ENCODE measurements at places on chromosomes 1 and 21.

GRCh38 chr1:50846224-50846839, 113.7 kb downstream of the FAF1 start:
- DNase-seq = no peak

GRCh38 chr1:15683345-15684039, 628 bp upstream of the PLEKHM2 start:
- no peak for DNase-seq

DNA sequence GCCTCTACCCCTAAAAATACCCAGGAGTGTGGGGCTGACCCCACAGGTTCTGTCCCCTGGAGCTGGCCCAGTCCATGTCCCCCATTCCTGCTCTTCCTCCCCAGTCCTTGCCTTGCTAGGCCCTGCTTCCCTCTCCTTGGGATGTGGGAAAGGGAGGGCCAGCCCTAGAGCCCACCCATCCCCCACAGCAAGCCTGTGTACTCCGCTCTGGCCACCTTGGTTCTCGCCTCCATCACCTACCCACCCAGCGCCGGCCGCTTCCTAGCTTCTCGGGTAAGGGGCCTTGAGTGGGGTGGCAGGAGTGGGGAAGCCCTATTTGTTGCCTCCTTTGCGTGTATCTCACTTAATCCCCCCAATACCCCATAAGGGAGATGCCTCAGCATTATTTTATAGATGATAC, 6.7 kb downstream of the CLCNKB start:
- no peak for DNase-seq

- no peak for DNase-seq
Observed at GRCh38 chr1:66831529-66832239, 30.6 kb upstream of the INSL5 start.

DNA sequence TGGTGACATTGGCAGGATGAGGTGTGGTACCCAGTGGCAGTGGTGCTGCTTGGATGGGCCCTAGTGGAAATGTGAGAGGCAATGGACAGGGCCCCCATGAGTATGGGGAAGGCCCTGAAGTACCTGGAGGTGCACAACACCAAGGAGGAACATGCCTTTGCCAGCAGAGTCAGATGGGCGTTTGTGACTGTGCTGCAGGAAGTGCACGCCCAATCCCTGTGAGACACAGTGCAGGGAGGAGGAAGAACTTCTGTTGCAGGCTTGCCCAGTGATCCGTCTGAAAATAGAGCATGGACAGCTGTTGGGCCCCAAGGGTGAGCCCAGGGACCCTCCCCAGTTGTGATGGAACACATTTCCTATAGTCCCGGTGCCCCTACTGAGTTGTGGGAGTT, 42.7 kb downstream of the GJA5 start:
- DNase-seq = peak; percentile 15

DNA sequence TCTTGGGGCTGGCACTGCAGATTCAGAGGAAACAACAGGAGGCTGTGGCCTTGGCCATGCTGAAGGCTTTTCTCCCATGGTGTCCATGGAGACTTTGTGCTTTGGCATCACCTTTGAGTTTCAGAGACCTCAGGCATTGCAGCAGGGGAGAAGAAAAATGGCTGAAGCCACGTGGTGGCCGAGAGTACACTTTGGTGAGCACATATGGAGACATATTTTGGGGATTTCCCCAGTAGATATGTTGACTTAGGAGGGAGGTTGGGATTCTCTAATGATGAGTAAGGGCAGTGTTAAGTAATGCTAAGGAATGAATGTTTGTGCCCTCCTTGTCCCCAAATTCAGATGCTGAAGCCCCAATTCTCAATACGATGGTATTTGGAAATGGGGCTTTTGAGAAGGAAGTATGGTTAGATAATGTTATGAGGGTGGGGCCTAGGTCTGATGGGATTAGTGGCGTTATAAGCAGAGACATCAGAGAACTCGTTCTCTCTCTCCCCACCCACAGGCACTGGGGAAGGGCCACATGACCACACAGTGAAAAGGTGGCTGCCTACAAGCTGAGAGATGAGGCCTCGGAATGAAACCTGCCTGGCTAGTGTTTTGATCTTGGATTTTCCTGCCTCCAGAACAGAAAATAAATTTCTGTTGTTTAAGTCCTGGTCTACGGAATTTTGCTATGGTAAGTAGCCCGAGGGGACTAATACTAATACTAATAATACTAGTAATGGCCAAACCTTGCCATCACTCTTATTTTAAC, 98.6 kb downstream of the TBX19 start:
- DNase-seq = no peak

DNA sequence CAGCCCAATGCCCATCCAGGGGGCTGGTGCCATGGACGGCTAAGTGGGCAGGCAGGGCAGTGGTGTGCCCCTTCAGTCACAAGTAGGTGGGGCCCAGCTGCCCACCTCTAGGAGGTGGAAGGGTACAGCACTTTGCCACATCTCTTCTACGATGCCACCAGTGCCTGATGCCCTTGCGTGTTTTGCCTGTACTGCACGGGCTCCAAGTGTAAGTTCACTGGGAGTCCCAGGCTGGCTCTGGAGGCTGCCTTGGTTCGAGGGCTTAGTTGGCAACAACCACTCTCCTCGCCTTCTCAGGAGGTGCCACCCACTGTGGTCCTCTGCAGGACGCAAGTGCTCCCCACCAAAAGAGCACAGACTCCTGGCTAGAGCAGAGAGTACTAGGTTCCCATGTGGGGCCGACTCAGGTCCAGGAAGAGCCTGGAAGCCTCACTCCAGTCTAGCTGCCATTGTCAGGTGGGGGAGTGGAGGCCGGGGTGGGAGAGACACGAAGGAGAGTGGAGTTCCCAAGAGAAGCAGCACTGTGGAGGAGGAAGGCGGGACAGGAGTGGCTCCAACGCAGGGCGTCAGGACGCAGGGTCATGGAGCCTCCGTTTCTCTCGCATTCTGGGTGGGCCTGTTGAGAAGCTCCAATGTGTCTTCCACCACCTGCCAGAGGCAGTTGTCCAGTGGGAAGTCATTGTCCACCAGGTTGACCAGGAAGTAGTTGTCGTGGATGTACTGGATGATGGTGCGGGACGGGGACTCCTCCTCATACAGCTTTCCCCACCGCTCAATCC, 15.5 kb downstream of the MTHFR start:
- DNase-seq = no peak

DNA sequence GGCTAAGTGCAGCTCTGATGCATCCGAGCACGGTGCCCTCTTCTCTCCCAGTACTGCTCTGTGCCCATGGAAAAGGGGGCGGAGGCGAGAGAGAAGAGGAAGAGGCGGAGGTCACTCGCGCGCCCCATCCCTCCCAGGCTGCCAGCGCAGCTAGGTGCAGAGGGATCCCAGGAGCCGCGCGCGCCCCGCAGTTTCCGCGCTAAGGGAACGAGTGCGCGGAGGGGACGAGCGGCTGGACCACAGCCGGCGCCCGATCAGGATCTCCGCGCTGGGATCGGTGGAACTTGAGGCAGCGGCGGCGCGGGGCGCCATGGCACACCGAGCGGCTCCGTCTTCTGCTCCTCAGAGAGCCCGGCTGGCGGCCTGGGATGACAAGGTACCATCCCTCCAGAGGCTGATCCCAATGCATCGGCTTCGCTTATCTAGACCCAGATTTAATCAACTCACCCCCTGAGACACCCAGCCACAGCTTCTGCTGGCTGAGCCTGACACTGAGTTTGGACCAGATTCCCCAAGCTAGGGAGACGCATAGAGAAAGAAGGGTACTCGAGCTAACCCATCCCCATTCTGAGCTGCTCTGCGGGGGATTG, at the start of gene PTGFR:
Gene PTGFR, plus strand, starts transcription at position 114 of the 590 bp plus-strand sequence. CDS start 1,770 bp downstream, outside the sequence.
- no peak for DNase-seq

GRCh38 chr1:200558866-200559459, 61.6 kb downstream of the KIF14 start:
- DNase-seq = peak; percentile 46

DNA sequence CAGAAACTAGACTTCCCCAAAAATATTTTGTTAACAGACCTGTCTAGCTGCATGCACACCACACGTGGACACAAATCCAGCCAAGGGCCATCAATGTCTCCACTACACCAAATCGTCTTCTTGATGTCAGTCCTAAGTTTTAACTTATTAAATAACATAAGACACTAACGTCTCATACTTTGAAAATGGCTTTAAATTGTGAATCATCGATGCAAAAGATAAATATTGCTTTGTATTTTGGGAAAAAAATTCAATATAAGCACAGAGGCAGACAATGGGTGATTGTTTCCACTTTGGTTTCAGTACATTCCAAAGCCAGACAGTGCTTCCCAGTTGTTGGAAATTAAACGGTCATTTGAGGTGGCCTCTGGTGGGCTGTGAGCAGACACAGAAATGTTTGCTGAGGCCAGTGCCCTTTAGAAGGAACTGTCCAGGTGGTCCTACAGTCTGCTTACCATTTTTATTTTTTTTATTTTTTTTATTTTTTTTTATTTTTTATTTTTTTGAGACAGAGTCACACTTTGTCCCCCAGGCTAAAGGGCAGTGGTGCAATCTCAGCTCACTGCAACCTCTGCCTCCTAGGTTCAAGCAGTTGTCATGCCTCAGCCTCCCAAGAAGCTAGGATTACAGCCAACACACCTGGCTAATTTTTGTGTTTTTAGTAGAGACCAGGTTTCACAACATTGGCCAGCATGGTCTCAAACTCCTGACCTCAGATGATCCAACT, 1.8 kb upstream of the KIAA2013 start:
- no peak for DNase-seq

DNA sequence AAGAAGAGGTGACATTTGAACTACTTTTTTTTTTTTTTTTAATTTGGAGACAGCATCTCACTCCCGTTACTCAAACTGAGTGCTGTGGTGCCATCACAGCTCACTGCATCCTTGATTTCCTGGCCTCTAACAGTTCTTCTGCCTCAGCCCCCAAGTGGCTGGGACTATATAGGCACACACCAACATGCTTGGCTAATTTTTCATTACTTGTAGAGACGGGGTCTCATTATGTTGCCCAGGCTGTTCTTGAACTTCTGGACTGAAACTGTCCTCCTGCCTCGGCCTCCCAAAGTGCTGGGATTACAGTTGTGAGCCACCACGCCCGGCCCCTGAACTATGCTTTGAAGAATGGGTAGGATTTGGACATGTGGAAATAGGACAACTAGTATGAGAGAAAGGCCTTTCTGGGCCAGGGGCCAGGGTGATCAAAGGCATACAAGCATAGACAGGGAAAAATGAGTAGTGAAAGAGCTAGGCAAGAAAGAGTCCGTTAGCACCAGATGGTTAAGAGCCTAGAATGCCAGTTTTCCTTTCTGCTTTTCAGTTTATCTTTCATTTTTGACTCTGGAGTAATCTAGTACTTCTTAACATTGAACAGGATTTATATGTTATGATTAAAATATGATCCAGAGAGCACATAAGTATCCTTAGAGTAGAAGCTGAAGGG, 6.3 kb downstream of the RABGAP1L start:
- DNase-seq = no peak

- DNase-seq = no peak
Observed at GRCh38 chr1:156618853-156619581, at the start of gene HAPLN2. Gene HAPLN2 (plus strand): TSS chr1:156619415. CDS start chr1:156623491, 4,076 bp downstream.

DNA sequence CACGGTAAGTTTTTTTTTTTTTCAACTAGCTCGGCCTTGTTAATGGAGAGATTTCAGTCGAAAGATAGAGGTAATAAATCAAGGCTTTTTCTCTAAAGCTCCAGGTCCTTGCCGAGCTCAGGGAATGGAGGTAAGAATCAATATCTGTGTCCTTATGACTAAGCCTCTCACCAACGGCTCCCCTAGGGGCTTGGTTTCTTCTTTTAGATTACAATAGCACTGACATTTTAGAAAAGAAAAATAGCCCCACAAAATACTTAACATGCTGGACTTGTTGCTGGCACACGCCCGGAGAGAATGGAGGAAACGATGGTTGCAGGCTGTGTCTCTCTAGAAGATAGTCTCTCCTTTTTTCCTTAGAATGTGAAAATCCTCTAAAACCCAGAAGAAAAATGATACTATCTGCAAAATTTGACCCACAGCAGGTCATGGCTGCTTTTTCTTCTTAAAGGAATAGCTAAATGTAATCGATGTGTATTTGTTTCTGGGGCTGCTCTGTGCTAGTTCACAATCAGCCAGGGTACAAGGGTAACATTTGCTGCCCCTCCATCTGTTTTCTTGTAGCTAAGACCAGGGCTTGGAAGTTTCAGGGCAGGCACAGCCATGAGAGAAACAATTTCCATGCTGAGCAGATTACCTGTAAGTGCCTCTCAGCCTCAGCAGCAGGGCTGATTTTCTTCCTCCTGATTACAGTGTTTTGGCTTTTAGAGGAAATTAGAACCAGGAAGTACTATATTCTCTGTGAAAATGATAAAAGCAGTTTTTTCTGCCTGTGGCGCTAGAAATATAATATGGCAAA, 86.2 kb upstream of the GNG12 start:
- no peak for DNase-seq

DNA sequence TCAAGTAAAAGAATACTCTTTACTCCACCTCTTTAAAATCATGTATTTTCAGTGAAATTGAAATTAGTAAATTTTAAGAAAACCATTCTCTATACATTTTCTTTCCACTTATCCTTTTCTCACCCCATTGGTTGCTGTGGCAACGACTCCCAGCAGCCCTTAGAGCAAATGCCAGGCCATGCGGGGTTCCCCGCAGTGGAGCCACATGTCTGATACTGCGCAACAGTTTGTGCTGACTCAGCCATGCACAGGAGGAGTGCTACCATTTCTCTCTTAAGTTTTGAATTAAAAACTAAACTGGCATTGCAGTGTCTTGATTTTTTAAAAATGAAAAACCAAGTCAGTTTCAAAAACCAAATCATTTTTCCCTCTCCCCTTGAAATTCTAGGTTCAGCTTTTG, 214.1 kb upstream of the L1TD1 start:
- no peak for DNase-seq

DNA sequence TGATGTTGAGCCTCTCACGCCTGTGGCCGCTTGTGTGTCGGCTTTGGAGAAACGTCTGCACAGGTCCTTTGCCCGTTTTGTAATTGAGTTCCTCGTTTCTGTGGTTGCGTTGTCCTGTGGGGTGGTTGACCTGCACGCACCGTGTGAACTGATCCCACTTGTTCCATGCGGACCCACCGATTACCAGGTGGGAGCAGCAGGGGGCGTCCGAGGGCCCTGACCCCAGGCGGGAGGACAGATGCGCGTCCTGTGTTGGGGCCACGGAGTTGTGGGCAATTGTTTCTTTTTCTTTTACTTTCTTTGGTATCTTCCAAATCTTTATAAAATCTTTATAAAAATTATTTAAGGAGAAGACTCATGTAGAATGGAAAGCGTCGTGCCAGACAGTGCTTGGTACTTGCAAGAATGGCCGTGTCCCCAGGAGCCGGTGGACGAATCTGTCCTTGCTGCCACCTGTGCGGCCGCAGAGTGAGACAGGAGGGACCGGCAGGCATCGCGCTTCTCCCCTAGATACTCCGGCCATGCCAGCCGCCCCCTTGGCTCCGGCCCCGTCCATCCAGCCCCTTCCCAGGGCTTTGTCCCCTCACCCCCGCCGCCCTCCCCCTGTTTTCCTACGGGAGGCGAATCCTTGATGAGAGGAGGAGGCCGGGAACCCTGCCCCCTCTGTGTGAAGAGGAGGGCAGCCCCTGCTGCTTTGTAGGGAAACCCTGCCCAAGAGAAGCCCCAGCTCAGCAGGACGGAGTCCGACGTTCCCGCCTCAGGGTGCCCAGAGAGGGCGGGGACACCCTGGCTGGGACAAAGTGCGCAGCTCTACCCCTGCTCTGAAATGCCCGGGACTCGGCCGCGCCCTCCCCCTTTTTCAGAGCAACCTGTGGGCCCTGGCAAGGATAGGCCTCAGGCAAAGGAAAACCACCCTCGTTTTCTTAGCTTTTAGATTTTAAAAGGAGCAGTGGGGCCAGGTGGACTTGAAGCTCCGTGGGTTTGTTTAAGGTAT, 41.7 kb downstream of the PRKCZ start:
- DNase-seq = peak; percentile 14

GRCh38 chr21:46082713-46082962, 15.3 kb upstream of the COL6A2 start:
- DNase-seq = no peak
